Cerebellum (tissue), 4 donors: ENCODE measurements at places on chromosomes 5 and 9.

GRCh38 chr9:101639785-101640665 lies 45.3 kb upstream of the PPP3R2 start:
- no peak for DNase-seq

DNA sequence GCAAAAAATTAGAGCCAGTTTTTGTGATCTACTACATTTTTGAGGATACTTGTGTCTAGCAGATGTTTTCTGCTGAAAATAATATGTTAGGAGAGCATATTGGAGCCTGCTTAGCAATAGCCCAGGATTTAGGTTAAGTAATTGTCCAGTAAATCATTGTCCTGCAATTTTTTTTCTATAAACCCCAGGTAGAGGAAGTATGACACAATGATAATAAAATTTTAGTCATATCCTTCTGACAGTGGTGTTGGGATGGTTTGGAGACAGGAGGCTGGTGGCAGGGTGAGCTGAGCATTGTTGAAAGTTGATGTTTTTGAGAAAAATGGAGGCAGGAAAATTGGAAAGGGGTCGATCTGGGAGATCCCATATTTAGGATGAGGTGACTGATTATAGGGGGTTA lies 3.5 kb downstream of the SNCAIP start:
- DNase-seq = no peak

- no peak for DNase-seq
These were observed 162.3 kb upstream of the PPP2R2B start for GRCh38 chr5:147040856-147041255.

- no peak for DNase-seq
These were observed 49.9 kb upstream of the JAK2 start for GRCh38 chr9:4935001-4935672.

DNA sequence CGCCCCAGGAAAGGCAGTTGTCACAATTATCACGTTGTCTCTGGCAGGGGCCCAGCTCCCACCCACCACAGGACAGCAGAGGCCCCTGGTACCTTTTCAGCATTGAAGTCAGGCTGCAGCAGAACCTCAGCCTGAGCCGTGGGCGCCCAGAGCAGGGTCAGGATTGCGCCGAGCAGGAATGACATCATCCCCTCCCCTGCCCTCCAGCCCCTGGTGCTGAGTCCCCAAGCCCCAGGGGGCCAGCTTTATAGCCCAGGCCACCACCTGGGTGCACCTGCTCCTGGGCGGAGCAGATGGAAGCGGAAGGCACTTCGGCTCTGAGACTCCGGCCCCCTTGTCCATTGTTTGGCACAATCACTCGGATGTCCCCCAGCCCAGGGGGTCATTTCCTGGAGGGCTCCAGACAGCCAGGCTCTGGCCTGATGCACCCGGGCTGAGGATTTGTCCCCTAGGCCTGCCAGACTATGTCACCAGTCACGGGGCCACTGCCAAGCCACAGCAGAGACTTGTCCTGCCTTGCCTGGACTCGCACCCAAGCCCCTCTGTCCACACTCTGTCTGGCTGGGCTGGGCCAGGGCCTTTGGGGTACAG lies at the start of gene LCN15:
LCN15 (minus strand) TSS at position 218 of the 591 bp plus-strand sequence; CDS start at position 188, 30 bp downstream.
- no peak for DNase-seq

DNA sequence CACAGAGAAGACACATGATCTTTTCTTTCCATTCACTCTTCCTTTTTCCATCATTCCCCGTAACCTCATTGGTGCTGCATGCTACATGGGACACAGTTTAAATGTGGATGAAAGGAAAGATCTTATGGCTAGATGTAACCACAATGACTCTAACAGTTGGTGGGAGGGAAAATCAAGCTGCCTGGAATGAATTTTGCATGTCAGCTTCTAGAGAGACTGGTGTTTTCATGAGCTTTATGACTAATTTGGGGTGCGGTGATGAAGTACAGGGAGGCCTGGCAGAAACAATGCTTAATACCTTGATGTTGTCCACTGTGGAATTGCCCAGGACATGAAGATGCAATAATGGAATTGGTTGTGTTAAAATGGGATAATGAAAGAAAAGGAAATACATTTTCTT lies 55.9 kb upstream of the MYO10 start:
- DNase-seq = no peak

DNA sequence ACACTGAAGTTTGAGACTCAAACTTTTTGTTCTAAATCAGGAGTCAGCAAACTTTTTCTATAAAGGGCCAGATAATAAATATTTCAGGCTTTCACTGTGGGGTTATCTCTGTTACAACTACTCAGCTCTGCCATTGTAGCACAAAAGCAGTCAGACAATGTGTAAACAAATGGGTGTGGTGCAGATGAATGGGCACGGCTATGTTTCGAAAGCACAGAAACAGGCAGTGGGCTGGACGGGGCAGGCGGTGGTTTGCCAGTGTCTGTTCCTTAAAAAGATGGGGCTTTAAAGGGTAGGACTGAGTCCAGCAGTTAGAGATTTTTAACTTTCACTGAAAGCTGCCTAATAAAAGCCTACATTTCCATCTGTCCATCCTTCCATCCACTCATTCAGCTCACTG lies 48.9 kb downstream of the PFDN1 start:
- no peak for DNase-seq

DNA sequence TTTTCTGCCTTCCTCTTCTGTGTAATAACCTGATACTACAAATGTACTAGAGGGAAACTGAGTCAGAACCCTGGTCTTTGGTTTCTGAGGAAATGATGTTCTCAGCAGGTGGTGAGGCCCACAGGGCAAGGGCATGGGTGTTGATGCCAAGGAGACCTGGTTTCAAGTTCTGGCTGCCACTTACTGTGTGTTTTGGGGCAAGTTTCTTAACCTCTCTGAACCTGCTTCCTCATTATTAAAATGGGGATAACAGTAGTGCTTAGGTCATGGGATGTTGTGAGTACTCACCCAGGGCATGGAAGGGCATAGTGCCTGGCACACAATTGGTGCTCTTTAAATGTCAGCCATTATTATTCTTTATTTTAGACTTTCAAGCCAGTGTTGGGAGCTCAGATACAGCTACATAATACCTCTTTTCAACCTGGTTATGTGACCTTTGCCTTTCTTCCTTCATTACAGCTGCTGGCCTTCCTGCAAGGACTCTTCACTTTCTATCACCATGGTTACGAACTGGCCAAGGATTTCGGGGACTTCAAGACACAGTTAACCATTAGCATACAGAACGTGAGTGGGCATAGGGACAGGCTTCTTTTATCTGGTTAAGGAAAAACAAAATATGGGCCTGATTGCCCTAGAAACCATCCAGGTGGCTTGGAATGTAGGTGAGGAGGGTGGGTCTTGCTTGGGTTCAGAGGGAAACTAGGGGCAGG lies 131.5 kb downstream of the ARHGAP26 start:
- no peak for DNase-seq

DNA sequence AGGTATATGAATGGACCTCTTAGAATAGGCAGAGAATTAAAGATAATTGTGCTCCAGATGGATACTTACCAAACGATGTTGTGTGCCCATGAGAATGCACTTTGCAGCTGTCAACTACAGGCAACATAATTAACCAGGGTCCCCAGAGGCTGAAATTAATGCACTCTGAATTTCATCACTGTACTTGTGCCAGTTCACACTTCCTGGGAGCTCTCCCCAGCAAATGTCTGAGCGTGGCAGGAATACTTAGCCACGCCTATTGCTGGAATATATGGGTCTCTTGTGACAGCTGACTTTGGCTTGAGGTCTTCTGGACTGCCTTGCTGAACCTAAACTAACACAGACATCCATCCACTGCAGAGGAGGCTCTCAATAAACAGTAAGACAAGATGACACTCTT lies 11.9 kb upstream of the C1QTNF2 start:
- DNase-seq = no peak

DNA sequence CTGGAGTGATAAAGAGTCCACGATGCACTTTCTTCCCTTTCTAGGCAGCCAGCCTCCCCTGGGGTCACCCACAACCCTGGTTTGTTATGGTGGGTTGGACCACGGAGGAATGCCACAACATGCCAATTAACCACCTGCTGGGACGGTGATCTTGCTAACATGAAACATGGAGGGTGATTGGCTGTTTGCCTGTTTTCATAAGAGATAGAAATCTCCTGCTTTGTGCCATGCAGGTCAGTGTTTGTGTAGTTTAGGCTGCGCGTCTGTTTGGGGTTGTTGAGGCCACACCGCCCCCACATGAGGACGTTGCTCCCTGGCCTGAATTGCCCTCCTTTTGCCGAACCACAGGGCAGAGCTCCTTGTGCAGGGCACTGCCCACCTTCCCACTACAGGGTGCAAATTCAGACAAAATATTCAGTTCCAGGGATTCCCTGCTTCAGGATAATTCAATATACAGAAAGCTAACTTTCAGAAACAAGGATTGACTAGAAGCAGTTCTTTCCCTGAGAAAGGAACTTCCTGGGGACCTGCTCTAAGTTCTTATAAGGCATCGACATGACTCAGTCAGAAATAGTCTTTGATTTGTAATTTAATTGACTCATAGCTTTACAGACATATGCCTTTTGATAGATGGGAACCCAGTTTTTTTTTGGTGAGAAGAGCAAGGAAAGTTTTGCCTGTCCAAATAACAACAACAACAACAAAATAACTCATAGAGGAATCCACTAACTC lies 427.6 kb downstream of the GADD45G start:
- no peak for DNase-seq

- DNase-seq = no peak
These were observed 85.0 kb downstream of the FSTL4 start for GRCh38 chr5:133527311-133527710.

- DNase-seq = no peak
These were observed 1125.0 kb upstream of the DMAC1 start for GRCh38 chr9:8924562-8924961.

DNA sequence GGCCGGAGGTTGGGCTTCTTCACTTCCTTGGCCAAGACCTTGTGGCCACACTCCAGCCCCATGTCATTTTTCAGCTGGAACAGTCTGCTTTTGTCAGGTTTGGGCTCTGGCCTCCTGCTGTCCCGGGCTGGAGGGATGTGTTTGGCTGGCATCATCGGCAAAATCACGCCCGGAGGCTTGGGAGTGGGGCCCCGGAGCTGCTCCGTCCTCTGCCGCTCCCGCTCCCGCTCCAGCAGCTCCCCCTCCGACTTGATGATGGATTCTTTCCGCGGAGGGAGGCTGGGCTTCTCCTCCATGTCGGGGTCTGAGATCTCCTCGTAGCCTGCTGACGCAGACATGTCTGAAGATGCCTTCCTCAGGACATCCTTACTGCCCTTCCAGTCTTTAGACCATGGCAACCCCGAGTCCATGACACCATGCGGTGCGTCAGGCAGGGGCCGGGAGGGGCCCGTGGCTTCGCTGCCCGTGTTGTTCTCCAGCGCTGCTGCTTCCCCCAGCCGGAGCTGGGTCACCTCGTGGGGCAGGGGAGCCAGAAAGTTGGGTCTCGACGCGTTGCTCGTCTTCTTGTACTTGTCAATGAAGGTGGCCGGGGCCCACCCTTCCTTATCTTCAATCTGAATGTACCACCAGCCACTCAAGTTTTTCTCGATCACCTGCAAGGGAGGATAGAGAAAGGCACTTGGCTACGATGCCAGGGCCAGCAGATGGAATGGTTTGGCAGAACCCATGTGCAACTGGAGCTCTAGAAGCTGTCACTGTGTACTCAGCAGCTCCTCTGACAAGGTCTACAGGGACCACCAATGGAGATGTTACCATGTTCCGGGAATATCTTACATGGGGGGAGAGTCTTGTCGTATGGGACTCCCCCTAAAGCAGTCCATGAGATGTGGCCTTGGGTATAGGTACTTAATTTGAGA lies 56.0 kb upstream of the UBTD2 start:
- DNase-seq = peak; percentile 84

DNA sequence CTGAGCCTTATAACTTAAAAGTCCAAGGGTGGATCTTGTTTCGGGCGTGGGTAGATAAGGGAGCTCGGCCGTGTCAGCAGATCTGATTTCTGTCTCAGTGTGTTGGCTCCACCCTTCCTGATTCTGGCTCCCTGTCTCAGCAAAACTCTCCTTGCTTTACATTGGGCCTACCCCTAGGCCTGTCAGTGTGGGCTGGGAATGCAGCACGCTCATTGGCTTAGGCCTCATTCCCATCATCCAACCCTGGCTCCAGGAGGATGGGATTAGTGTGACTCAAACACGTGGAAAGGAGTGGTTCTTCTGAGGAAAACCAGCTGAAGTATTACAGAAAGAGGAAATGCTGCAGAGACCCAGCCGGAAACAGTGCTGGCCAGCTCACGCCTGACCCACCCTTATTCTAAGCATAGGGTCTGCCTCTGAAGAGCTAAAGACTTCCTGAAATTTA lies 59.9 kb downstream of the ZFAND5 start:
- DNase-seq = no peak

DNA sequence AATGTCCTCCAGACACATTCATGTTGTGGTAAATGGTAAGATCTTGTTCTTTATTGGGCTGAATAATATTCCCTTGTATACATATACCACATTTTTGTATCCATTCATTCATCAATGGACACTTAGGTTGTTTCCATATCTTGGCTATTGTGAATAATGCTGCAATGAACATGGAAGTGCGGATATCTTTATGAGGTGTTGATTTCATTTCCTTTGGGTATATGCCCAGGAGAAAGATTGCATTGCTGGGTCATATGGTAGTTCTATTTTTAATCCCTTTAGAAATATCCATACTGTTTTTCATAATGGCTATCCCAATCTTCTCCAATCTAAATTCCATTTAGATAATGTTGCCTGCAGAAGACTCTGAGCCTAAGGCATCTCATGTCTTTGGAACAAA lies 78.0 kb upstream of the TNC start:
- DNase-seq = no peak

GRCh38 chr5:74938250-74938933 lies 72.2 kb upstream of the FAM169A start:
- DNase-seq = no peak

- no peak for DNase-seq
These were observed 539.8 kb upstream of the ZNF608 start for GRCh38 chr5:125286271-125286670.

GRCh38 chr5:119322312-119322947 lies 33.4 kb upstream of the TNFAIP8 start:
- DNase-seq = no peak

- DNase-seq = no peak
These were observed 21.5 kb upstream of the ZBTB34 start for GRCh38 chr9:126838895-126839294.

DNA sequence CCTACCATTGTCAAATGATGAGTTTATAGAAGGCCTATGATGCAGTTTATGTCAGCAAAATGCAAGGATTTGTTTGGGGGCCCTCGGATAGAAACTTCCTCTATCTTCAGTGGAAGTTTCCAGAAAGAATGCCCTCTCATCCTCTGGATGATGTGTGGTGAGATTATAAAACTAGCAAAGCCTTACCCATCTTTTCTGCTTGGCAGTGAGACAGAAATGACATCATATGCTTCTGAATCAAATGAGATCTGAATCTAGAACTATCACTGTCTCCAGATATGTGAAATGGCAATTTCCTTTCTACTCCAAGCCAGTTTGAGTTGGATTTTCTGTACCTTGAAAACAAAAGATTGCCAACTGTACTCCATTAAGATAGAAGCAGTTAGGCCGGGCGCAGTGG lies 60.4 kb upstream of the CKMT2 start:
- DNase-seq = no peak

GRCh38 chr9:82972446-82972845 lies 90.5 kb downstream of the RASEF start:
- DNase-seq = no peak

- DNase-seq = no peak
These were observed 8.2 kb upstream of the PAIP1 start for GRCh38 chr5:43565043-43565442.

- DNase-seq = no peak
These were observed 180.5 kb upstream of the RIOK2 start for GRCh38 chr5:97363577-97363976.
